Activated T-cell treated with anti-CD3 and anti-CD28 coated beads, Interleukin-2, amount 50 U/mL, for 4 hours (primary cell): ENCODE measurements at places on chromosomes 12 and 14. TPM values are rescaled to one million over a fixed set of nuclear protein-coding genes. Genes with fewer than 3 reads are reported as not detected.

SMCO3 gene
- total RNA-seq, result not detected

- no peak for DNase-seq
These were observed 70.5 kb upstream of the CPSF6 start for GRCh38 chr12:69168828-69169227.

FAM181A gene
- not detected for total RNA-seq

SIX6 gene
- not detected for total RNA-seq

DNA sequence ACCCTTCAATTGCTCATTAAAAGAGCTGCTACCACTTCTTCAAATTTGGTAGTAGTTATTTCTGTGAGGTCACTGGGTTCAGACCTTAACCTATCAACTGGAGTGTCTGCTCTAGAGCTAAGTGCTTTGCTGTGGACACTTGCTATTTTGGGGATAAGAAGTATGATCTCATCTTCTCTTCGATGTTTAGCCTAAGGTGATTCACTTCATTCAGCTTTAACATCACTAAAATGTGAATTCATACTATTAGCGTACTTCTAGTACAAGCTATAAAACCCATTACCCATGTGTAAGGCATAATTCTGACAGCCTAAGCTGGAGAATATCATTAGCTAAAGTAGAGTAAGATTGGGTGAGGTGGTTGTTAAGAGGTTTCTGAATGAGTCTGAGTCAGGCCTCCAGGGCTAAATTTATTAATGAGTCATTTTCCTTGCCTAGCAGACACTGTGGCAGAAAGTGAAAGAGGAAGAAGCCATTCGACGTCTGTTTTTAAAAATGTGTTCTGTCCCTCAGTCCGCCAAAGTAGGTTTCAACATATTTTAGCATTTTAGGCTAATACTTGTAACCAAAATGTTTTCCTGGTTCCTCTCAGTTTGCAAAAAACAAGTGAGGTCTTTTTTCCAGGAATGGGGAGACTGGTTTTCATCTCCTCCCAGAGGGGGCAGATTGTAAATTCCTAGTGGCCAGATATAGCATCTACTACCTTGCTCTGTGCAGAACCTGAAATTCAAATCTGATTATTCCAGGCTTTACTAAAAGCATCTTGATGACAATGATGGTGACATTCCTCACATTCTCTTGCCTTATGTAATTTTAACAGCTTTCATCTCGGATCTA lies 103.6 kb downstream of the SSPN start:
- no peak for DNase-seq

DNA sequence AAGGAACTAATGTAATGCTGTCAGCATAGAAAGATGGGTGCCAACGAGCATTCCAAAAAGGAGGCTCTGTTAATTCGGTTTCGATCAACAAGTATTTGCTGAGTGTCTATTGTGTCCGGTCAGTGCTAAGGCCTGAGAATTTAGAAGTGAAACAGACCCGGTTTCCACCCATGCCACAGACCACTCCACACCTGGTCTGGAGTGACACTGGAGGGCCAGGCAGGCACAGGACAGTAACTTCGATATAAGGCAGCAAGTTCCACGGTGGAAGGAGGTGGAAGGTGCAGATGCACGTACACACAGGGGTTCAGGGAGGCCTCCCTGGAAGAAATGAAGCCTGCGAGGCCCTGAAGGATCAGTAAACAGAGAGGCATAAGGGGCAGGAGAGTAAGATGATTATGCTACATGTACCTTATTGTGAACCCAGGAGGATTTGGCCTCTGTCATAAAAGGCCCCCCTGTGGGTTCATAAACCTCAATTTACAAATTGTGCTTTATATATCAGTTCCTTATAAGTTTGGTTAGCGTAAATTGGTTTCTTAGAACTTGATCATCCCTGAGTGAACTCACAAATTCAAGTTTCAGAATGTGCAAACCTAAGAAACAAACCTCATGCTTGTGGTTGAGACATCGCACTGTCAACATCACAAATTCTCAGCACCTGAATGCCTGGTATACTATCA lies 25.9 kb downstream of the SSH1 start:
- no peak for DNase-seq

TBX5 gene
- total RNA-seq, result not detected

GRCh38 chr12:122099280-122099749 lies 20.8 kb downstream of the MLXIP start:
- DNase-seq, result no peak

DNA sequence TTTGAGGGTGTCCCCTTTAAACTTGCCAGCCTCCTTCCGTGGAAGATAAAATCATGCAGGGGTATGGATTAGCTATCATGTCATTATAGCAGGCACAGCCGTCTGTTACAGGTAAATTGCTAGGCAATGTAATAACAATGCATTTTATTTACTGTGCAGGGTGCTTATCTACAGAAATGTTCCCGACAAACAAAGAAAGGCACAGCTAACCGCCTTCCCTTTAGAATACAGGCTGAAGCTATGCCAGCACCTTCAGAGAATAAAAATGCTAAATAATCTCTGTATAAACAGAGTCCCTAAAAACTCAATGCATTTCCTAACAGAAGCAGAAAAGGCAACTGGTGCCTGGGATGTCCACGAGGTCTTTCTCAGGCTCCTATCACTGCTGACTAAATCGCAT lies 239.2 kb downstream of the SPTSSA start:
- no peak for DNase-seq

DNA sequence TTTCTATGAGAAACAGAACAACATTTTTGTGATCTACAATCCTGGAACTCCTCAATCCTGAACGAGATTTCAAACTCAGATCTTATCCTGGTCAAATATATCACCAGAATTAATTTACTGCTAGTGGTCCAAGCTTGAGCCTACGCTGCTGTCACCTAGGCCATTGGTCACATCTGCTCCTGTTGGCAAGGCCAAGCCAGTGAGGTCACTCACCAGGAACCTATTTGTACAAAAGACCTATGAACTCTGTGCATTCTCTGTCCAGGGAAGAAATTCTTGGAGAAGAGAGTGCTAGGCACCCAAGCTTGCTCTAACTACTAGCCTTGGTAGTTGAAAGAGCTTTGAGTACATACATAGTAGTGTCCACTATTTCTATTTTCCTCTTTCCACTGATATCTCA lies 106.1 kb downstream of the SLC15A5 start:
- DNase-seq, result no peak

DNA sequence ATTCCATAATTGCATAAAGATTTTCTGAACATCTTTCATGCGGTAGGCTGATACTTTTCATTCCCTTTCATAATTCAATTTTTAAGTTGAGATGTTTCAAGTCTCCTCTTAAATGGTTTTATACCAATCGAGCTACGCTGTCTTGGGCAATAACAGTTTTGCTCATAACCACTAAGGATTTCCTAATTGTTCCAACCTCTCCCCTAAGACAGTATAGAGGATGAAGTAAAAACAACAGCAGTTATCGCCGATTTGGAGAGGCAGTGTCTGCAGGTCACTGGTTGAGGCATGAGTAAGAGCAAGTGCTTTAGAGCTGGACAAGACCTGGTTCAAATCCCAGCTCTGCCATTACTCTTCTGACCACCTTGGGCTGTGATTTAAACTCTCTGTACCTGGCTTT lies 6.9 kb upstream of the MED13L start:
- no peak for DNase-seq

DNA sequence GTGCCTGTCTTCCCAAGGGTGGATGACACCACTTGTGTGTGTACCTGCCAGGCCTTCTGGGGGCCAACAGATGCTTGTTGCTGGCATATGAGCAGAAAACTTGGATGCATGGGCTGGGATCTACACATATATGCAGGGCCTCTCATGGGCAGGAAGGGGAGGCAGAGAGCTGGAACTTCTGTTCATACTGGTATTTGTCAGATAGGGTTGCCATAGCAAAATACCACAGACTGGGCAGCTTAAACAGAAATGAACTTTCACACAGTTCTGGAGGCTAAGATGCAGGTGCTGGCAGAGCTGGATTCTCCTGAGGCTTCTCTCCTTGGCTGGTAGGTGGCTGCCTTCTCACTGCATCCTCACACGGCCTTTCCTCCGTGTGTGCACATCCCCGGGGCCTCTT lies 121.8 kb downstream of the SUDS3 start:
- DNase-seq, result no peak

DNA sequence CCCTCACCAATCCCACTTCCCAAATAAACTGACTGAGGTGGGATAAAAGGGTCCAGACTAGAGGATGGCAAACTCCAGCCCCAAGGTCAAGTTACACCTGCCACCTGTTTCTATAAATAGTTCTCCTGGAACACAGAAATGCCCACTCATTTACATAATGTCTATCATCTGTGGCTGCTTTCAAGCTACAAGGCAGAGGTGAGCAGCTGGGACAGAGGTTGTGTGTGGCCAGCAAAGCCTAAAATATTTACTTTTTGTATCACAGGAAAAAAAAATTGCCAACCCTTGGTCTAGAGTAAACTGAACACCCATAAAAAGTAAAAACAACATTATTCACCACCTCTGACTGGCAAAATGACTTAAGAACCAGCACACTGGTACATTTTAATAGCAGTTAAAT lies 269.4 kb downstream of the RGS6 start:
- no peak for DNase-seq

HOXC9 gene
- not detected for total RNA-seq

RHEBL1 gene
- total RNA-seq, result 4.5 TPM

DNA sequence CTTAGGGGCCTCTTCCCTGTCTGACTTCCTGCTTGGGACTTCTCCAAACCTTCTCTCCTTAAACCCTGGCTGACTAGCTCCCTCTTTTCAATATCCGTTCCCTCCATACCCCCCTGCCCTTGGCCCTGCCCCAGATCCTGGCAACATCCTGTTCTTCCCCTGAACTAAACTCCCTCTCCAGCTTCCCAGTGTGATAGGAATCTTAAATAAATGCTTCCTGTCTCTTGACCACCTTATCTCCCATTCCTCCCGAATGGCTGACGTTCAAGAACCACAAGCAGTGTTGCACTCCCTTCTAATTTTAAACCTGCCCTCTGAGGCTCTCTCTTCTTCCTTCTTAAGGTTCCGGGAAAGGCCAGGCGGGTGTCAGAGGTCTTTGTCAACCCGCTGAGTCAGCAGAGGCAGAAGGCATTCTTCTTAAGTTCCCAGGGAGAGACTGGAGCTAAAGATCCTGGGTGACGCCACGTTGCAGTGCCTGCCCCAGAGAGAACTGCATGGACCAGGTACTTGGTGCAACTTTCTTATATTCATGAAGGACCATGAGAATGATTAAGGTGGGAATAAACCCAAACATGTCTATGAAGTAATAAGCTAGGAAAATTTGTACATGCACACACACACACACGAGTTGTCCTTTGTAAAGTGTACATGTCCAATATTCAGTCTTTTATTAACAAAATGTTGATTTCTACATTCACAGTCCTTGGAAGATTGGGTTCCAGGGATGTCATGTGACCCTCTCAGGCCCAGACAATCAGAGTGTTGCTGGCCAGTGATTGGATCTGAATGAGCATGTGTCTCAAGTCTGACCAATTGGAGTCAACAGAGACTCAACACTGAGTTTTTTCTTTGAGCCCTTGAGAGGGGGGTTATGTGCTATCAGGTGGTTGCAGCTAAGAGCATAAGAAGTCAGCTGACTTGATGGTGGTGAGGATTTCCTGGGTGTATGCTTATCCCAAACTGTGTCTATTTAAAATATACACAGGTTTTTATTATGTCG lies 420.2 kb upstream of the TBX3 start:
- DNase-seq, result no peak

DNA sequence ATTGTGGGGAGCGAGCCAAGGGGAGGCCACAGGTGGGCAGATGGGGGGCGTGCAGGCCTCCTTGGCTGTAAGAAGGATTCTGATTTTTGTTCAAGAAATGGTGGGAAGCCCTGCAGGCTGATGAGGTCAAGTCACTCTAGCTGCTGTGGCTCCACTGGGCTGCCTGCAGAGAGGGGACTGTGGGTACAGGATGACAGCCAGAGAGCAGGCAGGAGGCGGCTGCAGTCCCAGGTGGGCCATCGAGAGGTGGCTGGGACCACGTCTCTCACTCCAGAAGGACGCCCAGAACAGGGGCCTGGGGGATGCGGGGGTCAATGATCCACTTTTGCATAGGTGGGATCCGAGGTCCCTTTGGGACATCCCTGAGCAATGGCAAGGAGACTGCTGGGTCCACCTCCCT lies 9.1 kb downstream of the NCOR2 start:
- no peak for DNase-seq

RNASE9 gene
- not detected for total RNA-seq

- no peak for DNase-seq
These were observed 17.7 kb downstream of the ASB2 start for GRCh38 chr14:93958567-93959238.

GRCh38 chr14:70416725-70417349 lies at the start of gene SYNJ2BP:
Gene SYNJ2BP, minus strand, starts transcription at chr14:70417090. Its CDS starts 127 bp downstream, at chr14:70416963.
- DNase-seq, result peak; percentile 61

GARIN6 gene
- not detected for total RNA-seq

DNA sequence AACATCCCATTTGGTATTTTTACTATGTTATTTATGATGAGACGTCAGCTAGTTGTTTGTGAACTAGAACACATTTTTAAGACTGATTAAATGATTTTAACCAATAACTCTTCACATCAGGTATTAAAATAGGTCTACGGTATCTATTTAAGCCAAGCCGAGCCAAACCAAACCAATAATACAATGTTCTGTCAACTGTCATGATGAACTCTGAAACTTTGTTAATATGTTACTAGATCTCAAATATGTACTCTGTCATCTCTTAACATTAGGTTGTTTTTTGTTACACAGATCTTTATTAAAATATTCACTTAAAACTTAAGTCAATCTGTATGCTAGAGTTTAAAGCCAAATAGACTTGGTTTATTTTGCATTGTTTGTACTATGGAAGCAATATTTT lies 1.0 kb downstream of the ART4 start:
- DNase-seq, result no peak

COCH gene
- 0.87 TPM for total RNA-seq

- no peak for DNase-seq
These were observed 15.9 kb downstream of the ANKRD13A start for GRCh38 chr12:110015132-110015531.

VWF gene
- 0.33 TPM for total RNA-seq

DNA sequence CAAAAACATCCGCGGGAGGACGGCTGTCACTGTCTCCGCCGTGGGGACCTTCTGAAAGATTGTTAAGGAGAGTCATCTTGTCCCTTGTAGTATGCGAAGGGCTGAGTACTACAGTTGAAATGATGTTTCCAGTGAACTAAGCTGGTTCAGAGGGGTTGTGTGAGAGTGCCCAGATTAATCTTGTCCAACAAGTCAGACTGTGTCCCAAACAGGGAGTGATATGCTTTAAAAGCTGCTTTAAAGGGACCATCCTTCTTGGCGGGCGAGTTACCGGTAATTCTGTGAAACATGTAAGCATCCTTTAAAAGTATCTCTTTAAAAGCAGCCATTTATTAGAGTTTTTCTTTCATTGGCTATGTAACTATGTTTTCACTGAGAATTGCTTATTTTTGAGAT lies 1.1 kb downstream of the WDR20 start:
- DNase-seq, result no peak

DNA sequence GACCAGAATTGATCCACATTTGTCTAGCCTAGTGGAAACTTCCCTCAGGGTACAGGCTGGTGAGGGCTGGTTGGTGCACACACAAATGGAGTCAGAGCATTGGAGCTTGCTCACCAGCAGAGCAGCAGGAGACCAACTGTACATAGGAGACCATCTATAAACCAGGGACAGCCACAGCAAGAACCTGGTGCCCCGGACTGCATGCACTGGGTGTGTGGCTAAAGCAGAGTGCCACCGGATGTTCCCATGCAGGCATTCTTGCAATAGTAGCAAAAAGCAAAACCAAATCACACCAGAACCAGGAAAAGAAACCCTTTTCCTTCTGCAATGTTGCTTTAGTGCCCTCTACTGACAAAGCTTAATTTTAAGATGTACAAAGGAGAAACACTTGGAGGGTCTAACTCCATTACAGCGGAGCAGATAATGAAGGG lies 136.4 kb downstream of the MDGA2 start:
- no peak for DNase-seq

GRCh38 chr12:105113094-105113493 lies 5.6 kb downstream of the WASHC4 start:
- no peak for DNase-seq

ENDOU gene
- total RNA-seq, result not detected
